Right lobe of liver (tissue), 6 donors: ENCODE measurements at places on chromosomes 6 and 20. TPM values are rescaled to one million over a fixed set of nuclear protein-coding genes. Genes with fewer than 3 reads are reported as not detected.

The LTB gene
- 0.81 TPM for total RNA-seq

DNA sequence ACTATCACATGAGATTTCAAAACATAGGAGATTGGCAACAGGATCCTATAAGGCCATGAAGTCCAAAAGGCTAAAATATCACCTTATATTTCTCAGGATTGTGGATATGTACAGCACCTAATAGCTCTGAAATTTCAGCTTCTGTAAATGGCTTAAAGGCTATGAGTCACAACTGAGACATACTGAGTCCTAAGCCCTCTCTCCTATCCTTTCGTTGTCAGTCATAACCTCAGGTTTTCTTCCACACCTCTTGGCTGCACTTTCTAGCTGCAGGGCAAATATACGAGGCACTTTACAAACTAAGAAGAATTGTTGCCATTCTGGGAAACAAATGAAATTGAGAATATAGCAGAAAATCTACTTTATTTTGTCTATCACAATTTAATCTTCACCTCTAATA, 969.9 kb upstream of the EPHA7 start:
- DNase-seq, result no peak

DNA sequence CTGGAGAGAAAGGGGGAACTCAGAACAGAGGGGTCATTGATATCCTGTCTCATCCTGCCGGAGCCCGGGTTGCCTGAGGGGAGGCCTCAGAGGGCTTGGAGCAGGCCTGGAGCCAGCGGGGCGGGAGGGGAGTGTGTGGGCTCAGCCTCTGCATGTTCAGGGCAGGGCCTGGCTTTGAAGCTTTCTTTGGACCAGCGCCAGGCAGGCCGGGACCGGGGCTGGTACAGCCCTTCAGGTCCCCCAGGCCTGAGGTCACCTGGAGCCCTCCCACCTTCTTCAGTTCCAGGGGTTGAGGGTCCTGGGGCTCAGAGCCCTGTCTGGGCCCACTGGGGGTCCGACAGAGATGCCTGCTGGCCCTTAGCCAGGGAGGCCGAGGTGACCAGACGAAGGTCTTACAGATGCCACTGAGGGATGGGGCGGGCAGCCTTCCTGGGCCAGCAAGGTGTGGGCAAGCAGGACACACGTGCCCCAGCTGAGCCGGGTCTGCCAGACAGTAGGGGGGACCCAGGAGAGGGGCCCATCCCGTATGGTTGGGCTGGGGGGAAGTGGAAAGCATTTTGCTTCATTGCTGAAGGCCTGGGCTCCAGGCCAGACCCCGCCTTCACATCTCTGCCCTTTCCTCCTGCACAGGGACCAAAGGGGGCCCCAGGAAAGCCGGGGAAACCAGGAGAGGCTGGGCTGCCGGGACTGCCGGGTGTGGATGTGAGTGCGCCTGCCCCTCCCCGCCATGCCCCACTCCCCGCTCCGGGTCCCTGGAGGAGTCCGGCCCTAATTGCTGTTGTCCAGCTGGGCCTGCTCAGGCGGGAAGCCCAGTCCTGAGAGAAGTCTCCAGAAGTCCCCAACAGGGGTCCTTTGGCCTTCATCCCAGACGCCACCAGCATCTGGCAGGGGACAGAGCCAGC, 2.0 kb downstream of the COL9A3 start:
- no peak for DNase-seq

- no peak for DNase-seq
These were observed 279.1 kb upstream of the THEMIS start for GRCh38 chr6:128179876-128180438.

The CD24 gene
- total RNA-seq, result 7.2 TPM

The PNLDC1 gene
- total RNA-seq, result 0.15 TPM

DNA sequence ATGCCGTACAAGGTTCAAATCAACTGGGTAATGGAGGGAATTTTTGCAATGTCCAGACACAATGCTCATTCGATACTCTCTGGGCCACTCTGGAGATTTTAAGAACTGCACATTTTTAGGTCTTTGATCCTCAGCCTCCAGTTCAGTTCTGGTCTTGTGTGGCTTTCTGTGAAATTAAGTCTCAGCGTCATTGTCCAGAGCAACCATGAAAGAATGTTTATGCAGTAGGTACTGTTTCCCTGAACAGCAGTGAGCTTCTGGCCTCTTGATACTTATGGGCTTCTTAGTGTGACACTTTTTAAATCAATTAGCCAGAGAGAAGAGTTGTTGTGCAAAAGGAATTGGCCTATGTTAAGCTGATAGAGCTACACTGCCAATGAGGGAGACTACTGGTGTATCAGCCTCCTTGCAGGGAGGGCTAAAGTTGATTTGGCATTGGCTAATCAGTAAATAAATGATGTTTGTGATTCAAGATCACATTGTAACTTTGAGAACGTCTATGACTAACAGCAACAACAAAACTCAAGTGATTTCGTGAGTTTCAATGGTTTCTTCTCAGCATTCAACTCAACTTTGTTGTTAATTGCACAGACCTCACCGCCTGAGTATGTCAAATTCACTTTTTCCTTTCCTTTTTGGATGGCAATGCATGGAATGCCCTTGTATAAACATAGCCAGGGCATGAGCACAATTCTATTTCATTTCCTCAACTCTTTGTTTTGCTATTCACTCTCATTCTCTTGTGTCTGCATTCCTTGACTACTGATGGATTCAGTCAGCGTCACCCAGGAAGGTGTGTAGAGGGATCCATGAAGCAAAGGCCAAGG, 85.1 kb downstream of the GJA1 start:
- no peak for DNase-seq

GRCh38 chr6:61585504-61585903, 700.5 kb downstream of the KHDRBS2 start:
- no peak for DNase-seq

DNA sequence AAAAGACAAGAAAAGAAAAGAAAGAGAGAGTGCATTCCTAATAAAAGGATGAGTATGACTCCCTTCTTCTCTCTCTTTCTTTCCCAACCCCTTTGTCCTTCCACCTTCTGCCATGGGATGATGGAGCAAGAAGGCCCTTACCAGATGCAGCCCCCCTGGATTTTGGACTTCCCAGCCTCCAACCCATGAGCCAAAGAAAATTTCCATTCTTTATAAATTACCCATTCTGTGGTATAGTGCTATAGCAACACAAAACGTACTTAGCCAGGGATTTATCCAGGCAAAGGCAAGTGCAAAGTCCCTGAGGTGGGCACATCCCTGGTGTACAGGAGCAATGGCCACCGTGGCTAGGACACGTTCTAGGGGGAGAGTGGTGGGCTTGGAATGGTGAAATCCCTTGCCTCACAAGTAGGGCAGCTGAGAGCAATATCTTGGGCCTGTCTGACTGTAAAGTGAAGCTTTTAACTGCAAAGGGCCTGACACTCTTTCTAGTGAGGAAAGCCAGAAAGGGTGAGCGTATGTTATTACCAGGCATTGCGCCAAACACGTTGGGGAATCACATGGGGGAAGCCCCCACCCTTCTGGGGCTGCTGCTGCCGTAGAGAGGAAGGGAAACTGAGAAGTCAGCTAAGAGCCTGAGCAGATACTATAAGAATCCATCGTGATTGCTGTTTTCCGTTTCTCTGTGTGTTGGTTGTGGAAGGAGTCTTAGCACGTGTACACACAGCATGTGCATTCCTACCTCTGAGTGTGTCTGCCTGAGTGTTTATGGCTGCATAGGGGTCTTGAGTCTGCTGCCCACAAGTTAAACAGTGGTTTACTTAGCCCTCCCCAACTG, 50.7 kb upstream of the SIRPA start:
- DNase-seq, result peak; percentile 49

The MPIG6B gene
- not detected for total RNA-seq

- no peak for DNase-seq
These were observed 100.8 kb downstream of the BFSP1 start for GRCh38 chr20:17430125-17430950.

DNA sequence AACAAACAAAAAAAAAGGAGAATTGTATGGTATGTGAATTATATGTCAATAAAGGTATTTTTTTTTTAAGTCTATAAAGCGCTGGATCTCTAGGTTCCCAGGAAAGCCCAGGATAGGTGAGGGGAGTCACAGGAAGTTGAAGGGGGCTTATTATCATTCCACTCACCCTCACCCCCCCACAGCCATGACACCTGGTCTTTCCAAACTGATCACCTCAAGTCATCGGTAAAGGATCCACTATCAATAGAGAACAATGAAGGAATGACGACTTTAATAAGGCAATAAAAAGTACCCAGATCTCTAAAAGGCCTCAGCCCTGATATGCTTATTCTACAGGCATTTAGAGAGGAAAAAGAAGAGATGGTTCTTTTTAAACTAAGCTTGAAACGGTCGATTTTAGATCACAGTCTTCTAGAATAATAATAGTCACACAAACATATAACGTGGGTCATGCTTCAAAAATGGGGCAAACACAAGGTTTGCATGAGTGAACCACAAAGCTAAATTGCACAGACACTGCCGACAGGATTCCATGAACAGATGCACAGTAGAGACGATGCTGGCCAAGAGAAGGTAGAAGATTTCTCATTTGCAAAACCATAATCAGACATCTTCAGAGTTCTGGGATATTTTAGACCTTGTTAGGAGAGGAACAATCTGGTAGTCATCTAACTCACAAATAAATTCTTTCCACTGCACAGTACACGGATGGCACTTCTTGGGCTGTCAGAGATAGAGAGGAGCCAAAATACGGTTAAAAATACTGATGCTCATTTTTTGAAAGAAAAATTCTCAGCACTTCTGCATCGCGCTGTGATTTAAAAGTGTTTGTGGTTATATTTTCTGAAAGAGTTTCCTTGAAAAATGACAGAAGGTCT, 21.0 kb downstream of the ZMYND8 start:
- DNase-seq, result no peak

- DNase-seq, result no peak
These were observed 6.7 kb downstream of the PKIB start for GRCh38 chr6:122616877-122617276.
